ENCODE measurements at places on chromosomes 13 and 19.

DNA sequence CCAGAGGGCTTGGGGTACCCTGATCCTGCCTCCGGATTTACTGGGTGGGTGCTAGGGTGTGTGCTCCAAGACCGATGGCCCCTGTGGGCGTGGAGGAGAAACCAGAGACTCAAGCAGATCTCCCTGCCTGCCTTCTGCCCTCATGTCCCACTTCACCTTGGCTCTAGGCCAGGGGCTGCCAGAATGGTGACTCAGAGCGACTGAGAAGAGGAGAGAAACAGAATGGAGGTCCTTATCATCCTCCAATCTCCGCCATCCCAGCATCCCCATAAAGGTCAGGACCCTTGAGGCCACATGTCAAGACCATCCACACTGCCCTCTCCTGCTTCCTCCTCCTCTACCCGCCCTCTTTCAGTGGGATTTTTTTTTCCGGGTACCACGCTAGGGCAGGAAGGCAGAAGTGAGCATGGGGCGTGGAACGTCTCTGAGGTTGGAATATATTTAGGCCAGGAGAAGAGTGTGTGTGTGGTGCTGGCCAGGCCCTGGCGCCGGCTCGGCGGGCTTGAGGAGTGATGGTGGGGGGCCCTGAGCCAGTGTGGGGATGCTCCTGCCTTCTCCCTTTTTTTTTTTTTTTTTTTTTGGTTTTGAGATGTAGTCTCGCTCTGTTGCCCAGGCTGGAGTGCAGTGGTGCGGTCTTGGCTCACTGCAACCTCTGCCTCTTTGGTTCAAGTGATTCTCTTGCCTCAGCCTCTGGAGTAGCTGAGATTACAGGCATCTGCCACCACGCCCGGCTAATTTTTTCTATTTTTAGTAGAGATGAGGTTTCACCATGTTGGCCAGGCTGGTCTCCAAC, 22.3 kb downstream of the IER2 start:
- peak; percentile 73 for DNase-seq

DNA sequence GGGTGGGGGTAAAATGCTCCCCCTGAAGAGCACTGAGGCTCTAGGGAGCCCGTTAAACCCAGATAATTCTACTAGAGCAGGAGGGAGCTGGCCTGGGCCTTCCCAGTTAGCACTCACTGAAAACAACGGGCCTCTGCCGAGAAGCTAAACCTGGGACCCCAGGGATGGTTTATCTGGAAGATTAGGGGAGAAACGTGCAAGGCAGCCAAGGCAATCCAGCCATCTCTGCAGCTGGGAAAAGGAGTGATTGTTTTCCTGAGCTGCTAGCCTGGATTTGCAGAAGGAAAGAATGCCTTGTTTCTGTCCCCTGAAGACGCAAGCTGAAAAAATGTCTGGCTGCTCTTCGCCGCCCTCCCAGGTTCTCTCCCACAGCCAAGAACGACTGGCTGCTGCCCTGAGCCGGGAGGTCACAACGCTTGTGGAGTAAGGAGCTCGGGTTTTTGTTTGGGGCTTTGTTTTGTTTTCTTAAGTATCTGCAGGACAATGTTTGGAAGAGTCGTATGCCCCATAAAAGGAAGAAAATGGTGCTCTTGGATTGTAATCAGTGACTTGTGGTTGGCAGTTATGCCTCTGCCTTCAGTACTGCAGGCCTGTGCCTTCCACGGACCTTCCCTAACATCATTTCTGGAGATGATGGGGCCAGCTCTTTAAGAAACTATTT, 31.5 kb downstream of the COL4A2 start:
- DNase-seq, result no peak

- no peak for DNase-seq
Measured at GRCh38 chr19:44553478-44554171, 24.1 kb upstream of the CEACAM20 start.

DNA sequence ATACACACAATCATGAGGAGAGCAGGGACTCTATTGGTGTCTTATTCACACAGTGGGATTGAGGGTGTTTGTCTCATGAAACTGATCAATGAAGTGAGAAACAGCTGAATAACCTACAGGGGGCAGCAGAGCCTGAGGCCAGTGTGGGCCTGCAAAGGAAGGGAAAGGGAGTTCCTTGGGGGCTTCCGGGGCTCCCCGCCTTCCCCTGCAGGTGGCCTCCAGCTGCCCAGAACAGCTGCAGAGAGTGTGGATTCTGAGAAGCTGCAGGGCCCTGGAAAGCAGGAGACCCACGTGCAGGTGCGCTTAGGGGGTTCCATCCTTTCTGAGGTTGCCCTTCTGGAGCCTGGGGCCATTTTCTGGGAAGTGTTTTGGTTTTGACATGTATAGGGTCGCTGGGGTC, 20.1 kb downstream of the ZNF763 start:
- DNase-seq, result peak; percentile 28

- DNase-seq, result no peak
Measured at GRCh38 chr13:33204130-33204927, 81.2 kb downstream of the STARD13 start.

Data from CD4-positive, alpha-beta T cell treated with Interleukin-4 for 1 hour (primary cell).